ENCODE measurements at places on chromosomes 12 and 14.

DNA sequence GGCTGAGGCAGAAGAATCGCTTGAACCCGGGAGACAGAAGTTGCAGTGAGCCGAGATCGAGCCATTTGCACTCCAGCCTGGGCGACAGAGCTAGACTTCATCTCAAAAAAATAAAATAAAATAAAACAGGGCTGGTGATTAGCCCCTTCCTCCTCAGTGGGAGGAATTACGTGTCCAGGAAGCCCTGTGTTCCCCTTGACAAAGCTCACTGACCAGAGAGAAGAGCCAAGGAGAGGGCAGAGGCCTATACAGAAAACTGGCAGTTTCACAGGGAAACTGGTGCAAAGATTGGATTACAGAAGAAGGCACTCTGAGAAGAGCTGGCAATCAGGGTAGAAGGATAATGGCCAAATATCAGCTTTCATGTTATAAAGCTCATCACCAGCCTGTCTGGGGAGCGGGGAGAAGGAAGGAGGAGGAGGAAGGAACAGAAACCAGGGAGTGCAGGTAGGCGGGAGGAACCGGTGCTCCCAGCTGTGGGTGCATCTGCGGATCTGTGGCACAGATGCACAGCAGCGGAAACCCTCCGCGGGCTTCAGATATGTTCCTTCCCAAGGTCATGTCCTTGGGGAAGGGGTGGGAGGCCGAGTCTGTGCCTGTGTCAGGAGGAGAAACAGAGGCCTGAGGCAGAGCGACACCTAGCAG lies 6.7 kb downstream of the RAB15 start:
- no peak for DNase-seq

GRCh38 chr12:58656254-58657009 lies 263.9 kb downstream of the LRIG3 start:
- no peak for DNase-seq

DNA sequence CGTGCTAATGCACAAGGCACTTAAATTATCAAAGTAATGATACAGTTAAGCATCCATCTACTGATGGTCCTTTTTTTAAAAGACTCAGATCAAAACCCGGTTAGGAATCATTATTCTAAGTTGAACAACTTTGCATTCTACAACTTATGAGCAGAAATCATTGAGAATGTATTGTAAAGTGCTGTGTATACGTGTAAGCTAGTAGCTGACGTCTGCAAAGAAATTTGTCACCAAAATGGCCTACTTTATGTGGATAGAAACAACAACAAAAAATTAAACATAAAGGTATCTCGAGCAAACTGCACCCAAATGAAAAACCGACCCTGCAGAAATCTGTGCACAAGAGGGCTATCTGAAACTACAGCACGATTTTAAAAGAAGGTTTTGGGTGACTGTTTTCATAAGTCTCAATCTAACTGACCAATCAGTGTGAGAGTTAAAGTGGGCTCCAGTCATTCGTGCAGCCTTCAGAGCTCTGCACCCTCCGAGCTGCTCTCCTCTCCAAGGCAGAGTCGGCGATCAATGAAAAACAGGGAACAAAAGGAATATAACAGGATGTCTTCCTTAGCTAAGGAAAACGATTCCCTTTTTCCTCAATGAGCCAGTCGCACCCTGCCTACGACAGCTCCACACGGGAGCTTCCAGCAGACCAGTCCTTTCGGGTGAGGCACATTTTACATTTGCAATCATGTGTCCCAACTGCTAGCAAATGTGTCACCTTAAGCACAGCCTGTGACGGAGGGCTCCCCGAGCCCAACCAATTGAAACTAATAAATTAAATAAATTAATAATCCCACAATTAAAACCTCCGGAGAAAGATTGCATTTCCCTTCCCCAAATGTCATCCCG lies 200.7 kb upstream of the FOXN3 start:
- DNase-seq: peak; percentile 43

- no peak for DNase-seq
These were observed 23.6 kb downstream of the KRT80 start for GRCh38 chr12:52168019-52168717.

GRCh38 chr12:128852026-128852698 lies 1.1 kb upstream of the GLT1D1 start:
- no peak for DNase-seq

DNA sequence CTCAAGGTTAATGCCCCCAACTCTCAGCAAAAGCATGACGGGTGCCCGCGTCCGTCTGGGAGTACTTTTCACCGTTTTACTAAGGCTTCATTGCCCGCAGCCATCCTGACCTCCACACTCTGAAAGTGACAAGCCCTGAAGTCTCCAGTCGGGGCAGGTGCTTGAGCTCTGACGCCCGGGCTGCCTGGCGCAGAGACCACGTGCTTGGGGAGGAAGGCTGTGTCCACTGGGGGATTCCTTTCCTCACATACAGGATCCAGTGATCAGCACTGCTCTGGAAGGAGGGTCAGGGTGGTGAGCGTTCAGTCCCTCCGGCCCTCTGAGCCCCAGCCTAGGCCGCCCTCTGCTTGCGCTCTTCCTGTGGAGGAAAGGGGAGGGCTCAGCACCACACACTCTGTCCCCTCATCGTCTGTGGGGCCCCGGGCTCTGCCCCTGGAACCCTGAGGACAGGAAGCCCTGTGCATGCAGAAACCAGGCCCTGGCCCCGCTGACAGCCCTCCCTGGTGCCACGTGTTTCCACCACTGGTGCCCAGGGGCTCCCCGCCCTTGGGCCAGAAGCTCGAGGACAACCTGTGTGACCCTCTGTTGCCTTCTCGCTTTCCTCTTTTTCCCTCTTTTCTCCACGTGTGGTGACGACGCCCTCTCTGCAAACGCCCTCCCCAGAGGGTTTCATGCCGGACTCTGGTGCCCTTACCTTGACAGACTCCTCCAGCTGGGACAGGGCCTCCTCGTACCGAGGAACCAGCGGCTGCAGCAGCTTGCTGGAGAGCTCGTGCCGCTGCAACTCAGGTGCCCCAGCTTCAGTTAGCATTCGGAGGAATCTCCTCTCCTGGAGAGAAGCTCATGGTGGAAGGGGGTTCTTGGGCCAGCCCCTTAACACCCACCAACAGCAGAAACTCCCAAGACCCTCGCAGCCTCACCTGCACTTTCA lies 4.9 kb downstream of the DDX51 start:
- DNase-seq: no peak

- peak; percentile 9 for DNase-seq
These were observed 87.4 kb downstream of the OTOGL start for GRCh38 chr12:80186727-80187217.

DNA sequence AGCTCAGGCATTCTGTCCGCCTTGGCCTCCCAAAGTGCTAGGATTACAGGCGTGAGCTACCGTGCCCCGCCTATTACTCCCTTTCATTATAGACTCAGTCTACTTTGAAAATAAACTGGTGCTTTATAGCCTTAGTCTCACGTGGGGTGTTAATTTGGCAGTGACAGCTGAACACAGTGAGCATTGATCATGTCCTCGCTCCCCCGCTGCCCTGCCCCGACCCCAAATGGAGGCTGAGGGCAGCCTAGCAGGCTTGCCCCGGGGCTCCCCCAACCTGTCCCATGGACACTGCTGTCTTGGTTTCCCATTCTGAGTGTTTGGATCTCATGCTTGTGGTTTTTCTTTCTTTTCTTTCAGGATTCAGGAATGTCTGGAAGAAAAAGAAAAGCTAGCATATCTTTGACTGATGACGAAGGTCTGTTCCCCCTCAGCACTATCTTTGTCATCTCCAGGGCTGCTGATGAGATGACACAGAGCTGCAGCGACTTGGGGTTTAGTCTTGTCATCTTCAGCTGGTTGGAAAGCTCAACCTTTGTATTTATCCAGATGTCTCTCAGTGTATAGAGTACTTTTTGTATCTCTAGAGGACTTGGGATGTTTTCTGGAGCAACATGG lies 42.2 kb downstream of the EP400 start:
- no peak for DNase-seq

DNA sequence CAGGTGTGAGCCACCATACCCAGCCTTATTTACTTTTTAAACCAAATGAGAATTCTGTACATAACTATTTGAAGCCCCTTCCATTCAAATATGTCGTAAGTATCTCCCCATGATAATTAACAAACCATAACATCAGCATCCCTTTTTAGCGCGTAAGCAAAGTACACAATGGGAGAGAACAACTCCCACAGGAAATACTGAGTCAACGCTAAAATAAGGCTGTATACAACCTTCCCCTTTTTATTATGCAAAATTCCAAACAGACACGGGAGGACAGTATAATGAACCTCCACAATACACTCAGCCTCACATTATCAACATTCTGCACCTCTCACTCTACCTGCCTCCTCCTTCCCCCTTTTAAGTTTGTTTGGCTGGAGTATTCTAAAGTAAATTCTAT lies 73.5 kb downstream of the CCDC88C start:
- no peak for DNase-seq

DNA sequence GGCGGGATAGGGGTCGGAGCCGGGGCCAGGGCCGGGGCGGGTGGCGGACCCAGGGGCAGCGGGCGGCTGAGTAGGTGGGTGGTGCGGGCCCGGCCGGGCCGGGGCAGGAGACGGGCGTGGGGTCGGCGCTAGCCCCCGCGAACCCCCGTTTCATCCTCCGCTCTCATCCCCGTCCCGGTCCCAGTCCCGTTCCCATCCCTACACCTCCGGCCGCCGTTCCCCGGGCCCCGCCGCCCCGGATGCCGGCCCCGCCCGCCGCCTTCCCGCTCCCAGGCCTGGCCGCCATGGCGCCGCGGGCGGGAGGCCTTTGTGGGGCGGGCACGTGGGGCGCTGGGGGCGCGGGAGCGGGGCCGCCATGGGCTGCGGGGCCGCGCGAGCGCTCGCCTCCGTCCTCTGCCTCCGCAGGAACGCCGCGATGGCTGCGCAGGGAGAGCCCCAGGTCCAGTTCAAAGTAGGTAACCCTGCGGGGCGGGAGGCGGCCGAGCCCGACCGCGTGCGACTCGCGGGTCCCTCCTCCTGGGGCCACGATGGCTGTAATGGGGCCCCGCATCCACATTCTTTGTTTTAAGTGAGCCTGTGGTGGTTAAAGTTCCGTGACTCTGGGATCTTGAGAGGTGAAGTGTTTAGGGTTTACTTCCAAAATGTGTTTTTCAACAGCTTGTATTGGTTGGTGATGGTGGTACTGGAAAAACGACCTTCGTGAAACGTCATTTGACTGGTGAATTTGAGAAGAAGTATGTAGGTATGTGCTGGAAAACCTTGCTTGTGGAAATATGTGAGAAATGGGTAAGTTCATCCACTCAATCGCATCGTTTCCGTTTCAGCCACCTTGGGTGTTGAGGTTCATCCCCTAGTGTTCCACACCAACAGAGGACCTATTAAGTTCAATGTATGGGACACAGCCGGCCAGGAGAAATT lies 572 bp downstream of the RAN start:
- DNase-seq: no peak

DNA sequence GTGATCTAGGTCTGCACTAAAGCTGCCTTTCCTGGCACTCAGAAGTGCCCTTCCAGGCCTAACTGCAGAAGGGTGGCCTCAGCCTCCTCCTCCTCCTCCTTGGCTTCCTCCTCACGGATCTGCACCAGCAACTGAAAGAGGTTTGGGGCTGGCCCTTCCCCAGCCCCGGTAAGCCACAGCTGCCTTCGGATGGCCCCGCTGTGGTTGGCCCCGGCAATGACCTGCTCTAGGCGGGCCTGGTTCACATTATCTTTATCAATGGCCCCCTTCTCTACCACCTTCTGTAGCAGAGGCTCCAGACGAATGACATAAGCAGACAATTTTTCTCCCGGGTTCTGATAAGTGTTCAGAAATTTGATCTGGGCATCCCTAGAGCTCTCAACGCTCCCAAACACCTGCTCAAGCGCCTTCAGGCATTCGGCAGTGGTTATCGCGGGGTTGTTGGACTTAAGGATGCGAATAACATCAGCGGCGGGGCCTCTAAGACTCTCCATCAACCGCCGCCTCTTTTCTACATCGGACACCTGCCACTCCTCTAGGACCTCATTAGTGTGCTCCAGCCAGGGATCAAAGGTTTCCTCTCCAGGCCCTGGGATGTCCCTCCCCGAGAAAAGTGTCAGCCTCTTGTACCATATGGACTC lies 1.5 kb downstream of the PNMA1 start:
- DNase-seq: peak; percentile 19

DNA sequence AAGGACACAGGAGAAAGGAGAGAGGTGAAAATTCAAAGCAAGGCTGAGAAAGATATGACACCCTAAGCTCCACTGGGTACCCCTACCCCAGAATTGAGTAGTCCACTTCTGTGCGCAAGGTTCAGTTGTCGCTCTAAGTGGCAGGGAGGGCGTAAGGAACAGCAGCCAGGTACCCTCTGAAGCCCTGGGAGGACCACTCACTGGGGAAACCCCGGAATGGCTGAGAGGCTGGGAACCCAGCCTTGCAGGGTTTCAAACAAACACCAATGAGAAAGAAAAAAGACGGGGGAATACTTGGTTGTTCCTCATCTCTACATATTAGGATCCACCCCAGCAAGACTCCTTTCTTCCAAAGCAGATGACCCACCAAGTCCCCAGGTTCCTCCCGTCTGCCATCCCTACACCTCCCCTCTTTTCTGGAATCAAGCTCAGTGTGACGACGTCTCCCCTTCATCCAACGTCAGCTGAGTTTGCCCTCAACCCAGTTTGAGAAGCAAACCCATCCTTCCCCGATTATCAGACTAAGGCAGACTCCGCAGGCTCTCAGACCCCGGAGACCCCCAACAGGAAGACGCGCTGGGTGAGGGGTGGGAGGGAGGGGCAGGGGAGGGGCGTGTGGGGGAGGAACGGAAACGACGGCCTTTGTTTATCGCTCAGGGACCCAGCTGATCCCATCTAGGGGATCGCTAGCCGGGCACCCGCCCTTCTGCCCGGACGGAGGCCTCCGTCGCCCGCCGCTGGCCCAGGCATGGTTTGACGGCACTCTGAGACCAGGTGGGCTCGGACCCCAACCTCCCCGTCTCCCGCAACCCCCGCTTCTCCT lies 795 bp downstream of the LMBR1L start:
- no peak for DNase-seq

DNA sequence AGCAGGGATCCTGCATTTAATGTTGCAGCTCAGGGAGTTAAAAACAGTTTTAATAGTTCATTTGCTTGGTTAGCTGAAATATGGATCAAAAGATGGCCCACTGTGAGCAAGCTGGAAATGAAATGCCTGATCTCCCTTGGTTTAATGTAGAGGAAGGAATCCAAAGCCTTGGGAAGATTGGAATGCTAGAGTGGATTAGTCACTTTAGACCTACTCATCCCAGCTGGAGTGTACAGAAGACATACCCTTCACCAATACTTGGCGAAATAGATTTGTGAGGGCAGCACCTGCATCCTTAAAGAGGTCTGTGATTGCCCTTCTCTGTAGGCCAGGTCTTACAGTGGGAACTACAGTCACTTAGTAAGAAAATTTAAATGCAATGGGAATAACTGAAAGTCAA lies 58.0 kb upstream of the KRAS start:
- DNase-seq: no peak
